ENCODE measurements at places on chromosomes 6 and 20.
A peak's percentile ranks its signal among the peaks of the same experiment; 100 is the strongest.

- no peaks in the 10 kb centered on the region for H3K27me3 ChIP-seq
- no peaks in the 10 kb centered on the region for H3K4me1 ChIP-seq
- no peaks in the 10 kb centered on the region for H3K36me3 ChIP-seq
These were observed 62.9 kb downstream of the EFHC1 start for GRCh38 chr6:52482903-52483670.

DNA sequence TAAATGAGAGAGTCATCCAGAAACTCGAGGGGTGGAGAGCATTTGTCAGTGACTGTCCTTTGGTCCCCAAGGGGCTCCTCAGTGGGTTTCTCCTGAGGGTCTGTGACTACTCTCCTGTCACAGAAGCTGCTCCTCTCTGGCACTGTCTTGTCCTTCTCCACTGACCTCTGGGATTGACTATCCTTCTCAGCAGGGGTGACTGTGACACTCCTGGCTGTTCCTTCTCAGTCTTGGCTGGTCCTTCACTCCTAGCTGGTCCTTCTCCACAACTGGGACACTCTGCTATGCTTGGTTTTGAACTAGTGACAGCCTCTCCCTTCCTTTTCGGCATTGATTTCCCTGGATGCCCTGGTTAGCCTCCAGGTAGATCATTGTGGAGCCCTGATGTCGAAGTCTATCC lies 33.5 kb downstream of the DYNLT1 start:
- no peak overlapping the region for H3K4me3 ChIP-seq
- no peaks in the 10 kb centered on the region for H3K4me1 ChIP-seq
- H3K36me3 ChIP-seq = peaks cover 45% of the 10 kb centered on the region
- DNase-seq = no peak

DNA sequence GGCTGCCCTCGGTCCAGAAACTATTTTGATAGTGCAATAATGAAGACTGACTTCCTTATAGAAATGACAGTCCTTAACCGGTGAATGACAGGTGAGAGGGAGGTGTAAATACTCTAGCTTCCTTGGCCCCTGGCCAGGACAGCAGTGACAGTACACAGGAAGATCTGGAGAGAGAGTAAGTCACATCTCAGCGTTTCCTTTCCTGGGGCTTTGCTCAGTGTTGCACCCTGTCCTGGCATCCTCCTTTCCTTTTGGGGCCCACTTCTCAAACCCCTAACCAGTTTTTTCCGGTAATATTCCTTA lies 336.9 kb downstream of the CD83 start:
- DNase-seq = no peak
- H3K4me3 ChIP-seq = no peak overlapping the region
- peak overlapping the region; percentile 51 for H3K27ac ChIP-seq
- H3K4me1 ChIP-seq = peaks cover 45% of the 10 kb centered on the region
- peaks cover 60% of the 10 kb centered on the region for H3K36me3 ChIP-seq

DNA sequence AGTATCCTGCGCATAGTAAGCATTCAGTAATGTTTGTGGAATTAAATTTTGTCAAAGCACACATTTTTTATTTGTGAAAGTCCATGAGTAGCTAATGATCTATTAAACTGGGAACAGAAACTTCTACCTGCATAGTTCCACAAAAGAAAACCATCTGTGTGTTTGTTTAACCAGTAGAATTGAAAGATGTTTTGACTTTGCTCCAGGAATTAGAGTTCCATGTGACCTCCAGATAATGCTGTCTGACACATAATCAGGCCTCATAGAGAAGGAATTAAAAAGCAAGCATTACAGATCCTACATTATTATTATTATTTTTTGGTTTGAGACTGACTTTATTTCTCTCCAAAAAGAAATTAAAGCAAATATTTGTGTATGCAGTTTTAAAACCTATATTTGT lies 126.5 kb downstream of the PACRG start:
- H3K4me1 ChIP-seq = no peaks in the 10 kb centered on the region
- no peaks in the 10 kb centered on the region for H3K27me3 ChIP-seq

DNA sequence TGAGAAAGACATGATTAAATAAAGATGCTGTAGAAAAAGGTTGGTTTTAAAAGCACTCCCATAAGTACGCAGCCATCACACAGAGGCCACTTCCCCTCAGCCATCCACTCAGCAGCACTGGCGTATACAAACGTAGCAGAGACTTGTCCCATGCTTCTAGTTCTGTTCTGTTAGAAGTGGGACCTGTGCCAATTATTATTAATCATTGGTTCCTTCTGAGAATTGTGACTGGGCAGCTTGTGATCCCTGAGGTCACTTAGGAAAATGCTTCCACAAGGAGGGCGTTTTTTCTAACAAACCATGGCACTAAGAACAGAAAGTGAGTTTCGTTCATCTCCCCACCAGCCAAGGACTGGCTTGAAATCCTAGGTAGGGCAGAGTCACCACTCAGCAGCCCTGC lies 53.9 kb downstream of the FAM120B start:
- no peak for DNase-seq
- no peak overlapping the region for H3K4me3 ChIP-seq
- H3K27ac ChIP-seq = no peak overlapping the region
- peaks cover 29% of the 10 kb centered on the region for H3K36me3 ChIP-seq
